ENCODE measurements at places on chromosomes 7 and 10.

- peak; percentile 91 for DNase-seq
Measured at GRCh38 chr7:150317748-150318444, 5.3 kb upstream of the LRRC61 start.

GRCh38 chr7:130896898-130897514 is 163.0 kb upstream of the KLF14 start:
- DNase-seq: peak; percentile 54

DNA sequence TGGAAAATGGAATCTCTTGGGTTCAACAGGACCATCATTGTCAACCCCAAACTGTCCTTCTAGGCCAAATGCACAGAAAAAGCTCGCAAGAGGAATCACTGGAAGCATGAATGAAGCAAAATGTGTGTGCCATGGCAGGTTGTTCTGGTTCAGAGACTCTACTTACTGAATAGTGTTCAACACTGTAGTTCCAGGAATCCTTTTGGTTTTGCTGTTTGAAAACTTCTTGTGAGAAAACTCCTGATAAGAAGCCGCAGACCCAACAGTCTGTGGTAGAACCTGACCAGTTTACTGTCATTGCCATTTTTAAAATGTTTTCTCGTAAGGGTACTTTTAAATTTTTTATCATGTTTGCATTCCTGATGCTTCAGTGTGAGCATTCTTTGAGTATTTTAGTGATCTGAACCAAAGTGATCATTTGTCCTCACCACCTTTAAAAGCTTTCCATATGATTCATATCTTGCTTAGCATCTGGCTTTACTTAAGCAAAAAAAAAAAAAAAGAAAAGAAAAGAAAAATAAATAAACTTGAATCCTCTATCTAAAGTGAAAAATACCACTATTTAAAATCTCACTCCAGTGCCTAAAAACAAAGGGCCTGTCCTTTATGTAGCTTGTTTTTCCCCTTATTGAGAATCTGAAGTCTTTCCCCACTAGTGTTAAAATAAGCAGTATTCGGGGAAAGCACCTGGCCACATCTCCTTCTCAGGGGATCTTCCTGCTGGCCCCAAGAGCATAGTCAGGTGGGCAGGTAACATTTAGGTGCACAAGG is 92.4 kb downstream of the WNT2 start:
- DNase-seq: no peak

DNA sequence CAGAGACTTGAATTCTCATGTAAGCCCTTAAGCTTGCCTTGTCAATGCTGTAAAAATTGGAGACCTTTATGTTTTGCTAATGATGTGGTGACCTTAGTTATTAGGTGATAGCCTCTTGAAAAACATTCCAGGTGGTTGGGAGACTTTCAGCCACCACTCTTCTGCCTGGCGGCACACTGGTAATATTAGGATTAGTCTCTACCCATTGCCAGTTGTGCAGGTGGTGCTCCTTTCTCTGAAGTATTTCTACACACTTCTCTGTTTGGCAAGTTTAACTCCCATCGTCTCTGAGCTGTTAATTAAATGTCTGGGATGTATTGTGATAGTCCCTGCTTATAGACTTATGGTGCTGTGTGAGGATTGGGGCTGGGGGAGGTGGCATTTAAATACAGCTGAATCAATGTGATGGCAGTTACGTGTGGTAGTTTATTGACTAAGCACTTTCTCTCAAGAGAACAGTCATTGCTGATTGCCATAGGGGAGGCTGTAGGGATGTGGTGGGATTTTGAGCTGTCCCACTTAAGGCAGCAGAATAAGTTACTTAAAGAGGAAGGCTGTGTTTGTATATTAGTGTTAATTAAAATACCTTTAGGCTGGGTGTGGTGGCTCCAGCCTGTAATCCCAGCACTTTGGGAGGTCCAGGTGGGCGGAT is 61.7 kb downstream of the DAGLB start:
- DNase-seq: no peak

DNA sequence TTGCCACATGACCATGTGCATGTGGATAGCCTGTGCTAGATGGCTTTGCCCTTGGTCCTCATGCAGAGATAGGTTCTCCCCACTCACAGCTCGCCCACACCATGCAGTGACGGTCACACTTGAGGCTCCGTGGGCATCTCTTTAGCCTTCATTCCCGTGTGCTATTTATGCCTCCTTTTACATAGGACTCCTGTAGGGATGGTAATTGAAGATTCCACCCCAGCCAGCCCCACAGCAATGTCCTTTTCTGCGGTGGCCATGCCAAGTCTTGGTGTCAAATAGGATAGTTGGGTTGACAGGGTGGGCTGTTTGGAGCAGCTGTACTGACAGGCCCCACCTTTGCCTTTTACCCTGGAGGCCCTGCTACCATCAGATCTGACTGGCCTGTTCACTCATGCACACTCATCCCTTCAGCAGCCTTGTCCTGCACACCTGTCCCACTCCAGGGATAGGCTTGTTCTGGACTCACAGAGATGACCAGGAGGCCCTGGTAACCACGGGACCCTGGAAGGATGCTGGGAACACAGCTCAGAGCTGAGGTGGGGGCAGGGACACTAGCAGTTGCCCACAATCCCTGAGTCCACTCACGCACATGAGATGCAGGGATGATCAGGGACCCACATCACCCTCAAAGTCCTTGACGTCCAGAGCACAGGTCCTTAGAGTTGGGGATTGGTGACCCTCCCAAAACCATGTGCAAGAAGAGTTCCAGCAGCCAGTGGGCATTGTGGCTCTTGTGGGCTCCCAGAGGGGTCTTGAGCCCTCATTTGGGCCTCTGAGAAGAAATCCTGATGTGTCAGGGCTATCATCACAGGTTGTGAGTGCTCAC is 71.2 kb downstream of the ADCY1 start:
- DNase-seq: no peak

DNA sequence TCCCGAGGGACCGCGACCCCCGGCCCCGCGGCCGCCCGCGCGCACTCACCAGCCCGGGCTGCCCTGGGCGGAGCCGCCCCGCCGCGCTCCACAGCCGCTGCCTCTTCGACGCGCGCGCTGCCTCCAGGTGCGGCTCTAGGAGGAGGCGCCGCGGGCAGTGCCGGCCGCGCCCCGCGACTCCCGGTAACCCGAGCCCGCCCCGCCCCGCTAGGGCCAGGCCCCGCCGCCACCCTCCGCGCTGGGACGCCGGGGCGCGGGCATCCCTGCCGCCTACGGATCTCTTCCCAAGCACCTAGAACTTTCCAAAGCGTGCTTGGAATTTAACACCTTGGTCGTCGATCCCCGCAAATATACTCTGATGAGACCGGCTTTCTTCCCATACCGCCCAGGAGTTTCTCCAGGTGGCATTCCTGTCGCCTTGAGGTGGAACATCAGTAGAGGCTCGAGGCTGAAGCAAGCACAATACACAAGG is at the start of gene SLC26A5:
Gene SLC26A5 (minus strand): TSS at position 159 of the 472 bp plus-strand sequence. CDS start 24,693 bp downstream, outside the sequence.
- no peak for DNase-seq

DNA sequence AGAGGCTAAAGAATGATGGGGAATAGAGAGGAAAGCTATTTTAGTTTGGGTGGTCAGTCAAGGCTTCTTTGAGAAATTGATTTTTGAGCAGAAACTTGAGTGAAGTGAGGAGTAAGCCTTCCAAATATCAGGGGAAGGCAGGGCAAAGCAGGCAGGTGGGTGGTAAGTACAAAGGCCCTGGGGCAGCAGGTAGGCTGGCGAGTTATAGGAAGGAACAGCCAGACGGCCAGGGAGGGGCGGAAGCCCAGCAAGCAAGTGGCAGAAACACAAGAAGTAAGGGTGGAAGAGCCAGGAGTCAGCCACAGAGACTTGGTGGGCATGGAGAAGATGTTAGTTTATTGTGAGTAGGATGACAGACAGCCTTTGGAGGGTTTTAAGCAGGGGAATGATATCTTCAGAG is 34.9 kb downstream of the VWA2 start:
- no peak for DNase-seq

DNA sequence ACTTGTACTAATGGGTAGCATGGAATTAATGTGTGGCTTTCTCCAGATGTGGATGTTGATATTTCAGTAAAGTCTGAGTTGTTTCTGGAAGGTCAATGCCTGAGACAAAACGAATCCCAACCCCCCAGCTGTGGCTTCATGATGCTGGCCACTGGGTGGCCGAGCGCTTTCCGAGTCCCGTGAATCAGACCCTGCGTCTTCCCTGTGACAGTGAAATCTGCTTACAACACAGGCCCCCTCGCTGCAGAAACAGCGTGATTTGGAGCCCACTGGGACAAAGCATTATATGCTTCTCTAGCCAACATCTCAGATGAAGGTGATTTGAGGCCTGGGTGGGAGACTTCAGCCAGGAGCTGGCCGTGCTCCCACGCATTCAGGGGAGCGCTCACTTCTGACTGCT is 124.7 kb downstream of the WDR37 start:
- no peak for DNase-seq
